Calu3 (cell line): ENCODE measurements at places on chromosomes 6 and 20. TPM values are rescaled to one million over a fixed set of nuclear protein-coding genes. Genes with fewer than 3 reads are reported as not detected.

DNA sequence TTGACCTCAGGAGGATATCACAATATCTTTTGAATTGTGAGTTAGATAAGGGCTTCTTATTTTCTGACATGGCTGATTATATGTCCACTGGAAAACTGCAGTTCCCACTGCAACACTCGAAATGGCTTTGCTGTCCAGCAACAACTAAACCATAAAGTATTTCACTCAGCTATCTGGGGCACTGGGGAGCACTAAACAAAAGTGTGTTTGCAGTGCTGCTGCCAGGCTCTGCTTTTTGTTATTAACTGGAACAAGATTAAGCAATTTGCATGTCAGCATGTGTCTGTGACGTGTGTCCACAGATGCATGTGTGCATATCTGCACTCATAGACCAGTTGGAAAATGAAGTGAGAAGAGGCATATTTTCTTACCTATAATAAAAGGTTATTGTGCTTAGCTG lies 107.8 kb upstream of the CCN2 start:
- DNase-seq: no peak

- peak; percentile 6 for DNase-seq
Observed at GRCh38 chr6:79984261-79984660, 20.2 kb upstream of the TTK start.

- no peak for DNase-seq
Observed at GRCh38 chr6:11609324-11610071, 71.9 kb downstream of the TMEM170B start.

BMP7 gene
- total RNA-seq: not detected in 2 replicates

DNA sequence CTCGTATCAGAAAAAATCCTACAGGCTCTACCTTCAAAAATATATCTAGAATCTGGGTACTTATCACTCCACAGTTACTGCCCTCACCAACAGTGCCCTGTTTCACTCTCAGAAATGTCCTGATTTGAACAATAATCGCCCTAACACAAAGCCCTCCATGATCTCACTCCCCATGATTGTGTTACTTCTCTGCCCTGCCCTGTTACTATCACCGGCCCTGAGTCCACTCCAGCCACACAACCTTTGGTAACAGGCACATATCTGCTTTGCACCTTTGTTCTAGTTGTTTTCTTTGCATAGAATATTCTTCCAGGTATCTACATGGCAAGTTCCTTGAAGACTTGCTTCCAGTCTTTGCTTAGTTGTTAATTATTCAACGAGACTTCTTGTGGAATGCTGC lies 142.0 kb downstream of the ARHGAP18 start:
- DNase-seq: no peak

FAM217A gene
- total RNA-seq: not detected in 2 replicates
